ENCODE measurements at places on chromosomes 3 and 15.

DNA sequence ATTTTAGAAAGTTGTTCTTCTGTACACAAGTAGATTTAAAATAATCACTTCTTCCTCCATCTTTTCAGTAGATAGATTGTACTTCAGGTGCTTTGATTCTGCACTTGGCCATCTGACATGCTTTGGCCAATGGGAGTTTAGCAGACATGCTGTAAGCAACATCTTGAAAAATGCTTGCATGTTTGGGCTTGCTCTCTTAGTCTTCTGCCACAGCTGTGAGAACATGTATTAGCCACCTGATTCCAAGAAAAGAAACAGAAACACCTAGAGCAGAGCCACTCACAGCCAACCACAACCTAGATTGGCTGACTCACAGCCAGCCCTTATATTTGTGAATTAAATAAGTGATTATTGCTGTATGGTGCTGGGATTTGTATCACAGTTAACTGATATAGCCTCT, 70.2 kb upstream of the GADL1 start:
- no peak for DNase-seq

DNA sequence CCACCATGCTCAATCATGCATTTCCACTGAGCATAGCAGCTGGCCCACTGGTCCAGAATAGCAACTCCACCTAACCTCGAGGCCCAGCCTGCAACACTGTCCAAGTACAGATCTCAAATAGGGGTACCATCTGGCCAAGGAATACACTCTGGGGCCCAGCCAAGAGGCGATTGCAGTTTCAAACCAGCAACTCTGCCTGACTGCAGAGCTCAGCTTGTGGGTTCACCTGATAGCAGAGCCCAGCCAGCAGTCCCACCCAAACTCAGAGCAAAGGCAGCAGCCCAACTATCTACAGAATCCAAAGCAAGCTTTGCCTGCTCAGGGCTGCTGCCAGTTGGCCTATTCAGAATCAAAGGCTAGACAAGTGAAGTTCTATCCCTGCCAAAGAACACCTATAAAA, 30.5 kb downstream of the POLQ start:
- DNase-seq = no peak

GRCh38 chr3:86969500-86970189, 21.3 kb downstream of the VGLL3 start:
- no peak for DNase-seq

DNA sequence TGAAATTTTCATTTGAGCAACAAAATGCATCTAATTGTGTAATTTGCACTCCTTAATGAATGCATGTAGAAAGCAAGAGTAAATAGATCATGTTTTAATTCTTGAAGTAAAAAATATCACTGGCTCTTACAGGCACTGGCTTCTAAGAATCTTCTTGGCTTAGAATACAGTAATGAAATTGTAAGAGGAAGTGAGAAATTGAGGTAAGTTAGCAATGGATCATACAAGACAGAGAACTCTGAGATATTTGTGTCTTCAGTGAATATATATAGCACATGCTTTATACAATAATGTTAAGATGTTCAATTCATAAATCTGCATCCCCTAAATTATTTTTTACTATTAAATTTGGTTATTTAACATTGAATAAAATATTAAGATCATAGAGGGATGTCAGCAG, 465.0 kb downstream of the CNTN3 start:
- DNase-seq = no peak

DNA sequence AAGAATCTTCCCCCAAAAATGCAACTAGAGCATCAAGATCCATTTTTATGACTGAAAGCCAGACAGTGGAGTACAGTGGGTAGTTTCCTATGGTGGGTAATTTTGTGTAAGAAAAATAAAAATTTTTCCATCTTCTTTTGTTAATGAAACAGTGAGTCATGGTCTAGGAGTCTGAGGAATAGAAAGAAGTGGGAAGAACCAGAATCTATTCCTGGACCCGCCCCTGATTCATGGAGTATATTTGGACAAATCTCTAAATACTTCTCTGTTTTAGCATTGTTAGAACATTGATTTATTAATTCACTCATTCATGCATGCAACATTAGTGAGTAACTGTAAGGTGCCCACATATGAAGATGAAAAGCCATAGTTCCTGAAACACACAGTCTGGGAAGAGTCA, 304.5 kb upstream of the GPR149 start:
- DNase-seq = no peak

DNA sequence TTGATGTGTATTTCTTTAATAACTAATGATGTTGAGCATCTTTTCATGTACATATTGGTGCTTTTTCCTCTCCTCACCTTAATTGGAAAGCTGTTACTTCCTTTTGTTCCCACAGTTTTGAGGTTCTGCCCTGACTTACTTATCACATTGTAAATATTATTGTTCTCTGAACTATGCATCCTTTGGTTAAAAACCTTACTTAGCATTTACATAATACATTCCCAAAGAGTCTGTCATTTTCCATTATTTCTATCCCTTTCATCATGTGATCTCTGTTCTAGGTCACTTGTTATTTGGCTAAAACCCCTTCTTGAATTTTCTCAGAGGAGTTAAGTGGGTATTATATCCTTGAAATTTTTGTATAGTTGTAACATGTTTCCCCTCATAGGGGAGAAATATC, 33.0 kb downstream of the SLC12A6 start:
- DNase-seq = no peak

- DNase-seq = peak; percentile 37
Measured at GRCh38 chr3:16512435-16513140, 911 bp downstream of the RFTN1 start.

DNA sequence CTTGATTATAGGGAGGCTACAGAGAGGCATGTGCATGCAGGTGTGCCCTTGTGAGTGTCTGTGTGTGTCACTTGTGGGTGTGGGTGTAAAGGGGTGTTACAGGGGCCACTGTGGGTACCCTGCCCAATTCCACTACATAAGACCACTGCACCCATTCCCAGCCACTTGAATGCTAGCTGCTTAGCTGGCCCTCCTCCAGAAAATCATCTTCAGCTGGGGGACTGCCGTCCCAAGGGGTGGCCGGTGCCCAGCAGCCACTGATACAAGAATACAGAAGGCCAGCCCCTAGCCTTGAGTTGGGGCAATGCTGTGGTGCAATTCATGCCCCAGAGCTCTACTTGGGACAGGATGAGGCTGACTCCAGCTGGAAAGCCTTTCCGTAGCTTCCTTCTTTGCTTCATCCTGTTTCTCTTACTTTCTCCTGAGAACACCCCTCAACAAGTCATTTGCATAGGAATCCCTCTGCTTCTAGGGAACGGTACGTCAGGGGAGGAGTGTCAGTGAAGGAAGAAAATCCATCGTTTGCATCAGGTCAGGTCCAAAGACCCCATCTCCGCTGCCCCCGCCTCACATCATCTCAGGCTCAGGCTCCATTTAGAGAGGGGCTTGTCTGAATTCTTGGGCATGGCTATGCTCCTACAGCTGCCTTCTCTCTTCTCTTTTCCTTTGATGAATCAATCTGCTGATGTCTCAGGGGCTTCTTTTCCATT, 72.0 kb downstream of the SCN5A start:
- no peak for DNase-seq

DNA sequence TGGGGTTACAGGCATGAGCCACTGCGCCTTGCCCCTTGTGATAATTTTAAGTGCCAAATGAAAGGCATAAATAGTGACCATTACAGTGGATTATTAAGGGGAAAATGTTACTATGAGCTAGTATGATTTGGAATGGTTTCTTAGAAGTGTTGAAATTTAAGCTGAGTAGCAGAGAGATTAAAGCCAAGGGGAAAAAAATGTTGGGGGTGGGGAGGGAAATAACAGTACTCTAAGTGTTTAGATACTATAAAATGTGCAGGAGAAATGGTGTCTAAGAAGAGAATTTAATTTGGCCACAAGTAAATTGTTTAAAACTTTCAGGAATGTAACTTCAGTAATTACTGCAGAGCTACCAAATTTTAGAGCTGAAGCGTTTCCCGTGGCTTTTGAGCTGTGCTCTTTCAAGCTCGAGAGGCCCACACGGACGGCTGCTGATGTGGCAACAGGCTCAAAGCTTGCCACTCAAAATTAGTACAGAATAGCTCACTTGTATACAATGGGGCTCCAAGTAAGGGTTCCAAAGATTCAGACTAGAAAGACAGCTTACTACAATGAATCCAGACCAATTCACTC, 23.9 kb upstream of the SLC12A8 start:
- no peak for DNase-seq

- DNase-seq = no peak
Measured at GRCh38 chr15:49721621-49722020, 100.8 kb downstream of the DTWD1 start.

- DNase-seq = no peak
Measured at GRCh38 chr3:4314688-4315087, 11.5 kb downstream of the SETMAR start.

- no peak for DNase-seq
Measured at GRCh38 chr15:78203346-78204225, 30.8 kb downstream of the ACSBG1 start.

DNA sequence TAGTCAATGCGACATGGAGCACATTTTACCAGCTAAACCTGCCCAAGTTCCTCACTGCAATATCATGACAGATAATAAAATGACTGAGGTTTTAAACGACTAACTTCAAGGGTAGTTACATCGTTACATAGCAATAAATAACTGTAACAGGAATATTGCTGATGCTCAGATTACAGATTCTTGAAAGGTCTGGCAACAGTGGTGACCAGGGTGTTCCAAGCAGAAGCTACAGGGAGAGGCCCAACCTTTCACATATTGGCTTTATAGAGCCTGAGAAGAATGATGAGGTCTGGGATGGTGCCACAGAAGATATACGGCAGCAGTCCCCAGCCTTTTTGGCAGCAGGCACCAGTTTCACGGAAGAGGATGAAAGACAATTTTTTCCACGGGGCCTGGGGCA, 51.1 kb upstream of the CSPG5 start:
- no peak for DNase-seq

DNA sequence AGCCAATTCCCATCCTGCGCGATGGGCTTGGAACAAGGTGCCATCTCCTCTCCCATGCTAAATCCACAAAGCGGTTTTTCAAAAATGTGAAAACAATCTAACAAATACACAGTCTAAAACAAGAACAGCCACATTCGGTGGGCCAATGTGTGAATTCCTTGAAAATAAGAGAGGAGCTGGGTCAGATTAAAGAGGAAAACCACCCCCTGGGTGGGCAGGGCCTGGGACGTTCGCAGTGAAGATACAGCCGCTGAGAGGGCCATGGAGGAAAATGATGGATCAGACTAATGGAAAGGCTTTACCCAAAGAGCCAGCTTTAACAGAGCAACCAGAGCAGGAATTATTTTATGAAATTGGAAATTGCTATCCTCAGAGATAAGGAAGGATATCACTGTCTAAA, 27.4 kb downstream of the PRR20G start:
- DNase-seq = no peak

GRCh38 chr3:145266368-145266767, 894.6 kb downstream of the PLOD2 start:
- no peak for DNase-seq

DNA sequence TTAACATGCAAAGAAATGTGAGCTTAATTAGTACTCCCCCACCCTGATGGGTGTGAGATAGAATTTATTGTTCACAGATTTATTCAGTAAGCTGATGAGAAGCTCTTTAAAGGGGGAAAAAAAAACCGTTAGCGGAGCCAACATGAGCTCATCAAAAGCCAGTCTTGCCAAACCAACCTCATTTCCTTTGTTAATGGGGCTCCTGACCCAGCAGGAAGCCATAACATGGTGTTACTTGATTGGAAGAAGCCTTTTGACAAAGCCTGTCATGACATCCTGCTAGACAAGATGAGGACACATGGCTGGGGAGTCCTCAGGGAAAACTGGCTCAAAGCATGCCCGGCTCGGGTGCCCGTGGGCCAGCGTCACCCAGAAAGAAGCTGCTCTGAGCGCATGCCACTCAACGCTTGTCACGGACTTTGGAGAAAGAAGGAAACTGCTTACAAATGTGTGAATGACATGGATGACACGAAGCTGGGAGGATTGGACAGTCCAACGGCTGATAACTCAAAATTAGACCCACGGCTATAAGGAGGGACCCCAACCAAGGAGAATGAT, 64.6 kb downstream of the SLCO2A1 start:
- DNase-seq = no peak

DNA sequence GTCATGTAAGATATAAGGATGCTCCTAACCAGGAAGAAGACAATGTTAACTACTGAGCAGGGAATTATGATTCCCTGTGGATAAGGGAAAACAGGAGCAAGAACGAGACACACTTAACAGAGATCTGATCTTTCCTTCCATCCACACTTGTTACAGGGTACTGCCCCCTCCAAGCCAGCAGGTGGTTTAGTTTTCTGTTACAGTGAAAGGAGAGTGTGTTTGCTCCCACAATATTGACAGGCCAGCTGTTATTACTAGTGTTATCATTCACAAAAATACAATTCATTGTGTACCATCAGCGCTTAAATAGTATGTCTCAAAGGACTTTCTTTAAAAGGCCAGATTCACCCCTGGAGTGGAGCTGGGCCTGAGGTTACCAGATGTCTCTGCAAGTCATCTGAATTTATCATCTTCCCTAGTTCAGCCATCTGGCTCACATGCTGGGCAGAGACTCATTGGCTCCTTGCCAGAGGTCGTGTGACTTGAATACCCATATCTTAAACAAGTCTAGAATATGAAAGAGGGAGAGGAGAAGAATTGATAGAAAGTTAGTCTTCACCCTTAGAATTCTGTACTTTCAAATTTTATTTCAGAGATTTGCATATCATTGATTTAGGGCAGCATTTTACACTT, 16.8 kb upstream of the FMN1 start:
- DNase-seq = no peak

DNA sequence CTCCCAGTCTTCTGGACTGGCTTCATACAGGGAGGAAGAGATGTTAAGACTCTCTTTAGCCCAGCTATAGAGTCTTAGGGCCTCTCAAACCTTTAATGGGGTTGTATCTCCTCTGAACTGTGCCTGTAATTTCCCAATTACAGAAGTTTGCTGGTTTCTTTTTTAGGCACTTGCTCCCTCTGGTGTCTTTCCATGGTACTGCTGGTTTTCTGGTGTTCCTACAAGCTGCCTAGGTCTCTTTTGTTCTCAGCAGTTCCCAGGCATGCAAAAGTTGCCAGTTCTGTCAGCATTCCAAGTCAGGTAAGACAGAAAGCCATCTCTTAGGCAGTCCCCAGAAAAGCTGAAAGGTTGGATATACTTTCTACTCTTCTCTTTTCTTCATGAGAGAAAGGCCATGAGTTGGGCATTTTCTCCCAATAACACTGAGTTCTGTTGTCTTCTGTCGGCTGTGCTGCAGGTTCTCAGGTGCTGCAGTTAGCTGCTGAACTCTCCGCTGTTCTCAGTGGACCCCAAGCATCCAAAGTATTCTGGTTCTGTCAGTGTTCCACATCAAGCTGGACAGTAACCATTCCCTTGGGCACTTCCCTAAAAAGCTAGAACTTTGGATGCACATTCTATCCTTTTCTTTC, 54.4 kb upstream of the EHHADH start:
- DNase-seq = peak; percentile 19

- DNase-seq = no peak
Measured at GRCh38 chr3:137219801-137220445, 262.1 kb downstream of the IL20RB start.

DNA sequence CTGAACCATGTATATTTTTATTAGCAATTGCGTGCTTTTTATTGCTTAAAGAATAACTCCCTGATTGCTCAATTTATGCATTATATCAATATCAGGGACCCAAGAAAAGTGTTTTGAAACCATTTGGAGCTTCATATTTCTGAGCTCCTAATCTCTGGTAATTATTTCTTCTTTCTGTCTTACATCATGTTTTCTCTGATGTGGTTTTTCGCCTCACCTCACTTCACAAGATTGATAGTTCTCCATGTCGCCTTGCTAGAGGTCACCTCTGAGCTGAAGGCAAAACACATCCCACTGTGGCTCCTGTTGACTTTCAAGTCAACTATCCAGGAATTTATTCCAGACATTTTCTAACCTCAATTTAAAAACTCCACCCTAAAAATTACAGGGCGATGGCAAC, 837.4 kb downstream of the CADM2 start:
- DNase-seq = no peak
